ENCODE measurements at places on chromosomes 3 and 15.

DNA sequence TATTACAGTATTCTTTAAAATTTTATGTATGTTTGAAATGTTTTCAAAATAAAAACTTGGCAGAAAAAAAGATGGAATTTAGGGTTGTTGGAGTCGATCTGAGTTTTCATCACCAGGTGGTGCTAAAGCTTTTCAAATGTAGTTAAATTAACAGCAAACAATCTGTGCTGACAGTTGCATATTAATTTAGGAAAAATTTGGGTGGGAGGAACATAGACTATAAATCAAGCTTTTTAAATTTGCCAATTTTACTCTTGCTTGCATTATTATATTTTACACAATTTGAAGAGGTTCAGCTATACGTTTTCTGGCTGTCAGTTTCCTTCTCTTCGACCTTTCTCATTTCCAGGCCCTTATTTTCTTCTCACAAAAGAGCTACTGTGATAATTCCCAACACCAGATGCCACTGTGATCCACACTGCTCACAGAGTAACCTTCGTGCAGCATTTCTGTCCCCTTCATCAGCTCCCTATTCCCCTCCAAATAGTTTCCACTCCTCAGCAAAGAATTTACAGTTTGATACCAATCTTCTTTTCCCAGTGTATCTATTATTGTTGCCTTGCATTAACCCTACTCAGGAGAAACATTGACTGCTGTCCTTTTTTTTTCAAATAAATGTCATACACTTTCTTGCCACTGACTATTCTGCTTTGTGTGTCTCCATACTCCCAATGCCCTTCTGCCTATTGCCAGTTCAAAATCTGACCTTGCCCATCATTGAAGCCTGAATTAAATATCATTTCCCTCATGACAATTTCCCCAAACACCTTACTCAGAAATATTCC lies 53.4 kb upstream of the EIF5A2 start:
- DNase-seq = peak; percentile 50

DNA sequence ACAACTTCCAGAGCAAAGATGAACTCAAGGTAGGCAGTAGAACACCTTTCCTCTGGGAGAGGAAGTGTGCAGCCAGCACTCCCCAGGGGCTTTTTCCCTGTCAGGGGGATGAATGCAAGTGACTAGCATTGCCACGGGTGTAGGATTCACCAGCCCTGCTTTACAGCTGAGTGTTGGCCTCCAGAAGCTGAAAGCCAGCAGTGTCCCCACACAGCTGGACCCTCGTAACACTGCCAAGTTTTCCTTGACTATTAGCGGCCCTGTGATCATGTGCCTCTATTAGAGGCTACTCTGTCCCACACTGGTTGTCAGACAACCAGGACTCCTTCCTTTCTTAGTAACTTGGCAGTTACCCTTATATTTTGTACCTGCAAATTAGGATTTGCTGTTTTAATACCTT lies 104.9 kb upstream of the MANF start:
- no peak for DNase-seq

GRCh38 chr3:156975721-156976120 lies 149.6 kb downstream of the LEKR1 start:
- no peak for DNase-seq

DNA sequence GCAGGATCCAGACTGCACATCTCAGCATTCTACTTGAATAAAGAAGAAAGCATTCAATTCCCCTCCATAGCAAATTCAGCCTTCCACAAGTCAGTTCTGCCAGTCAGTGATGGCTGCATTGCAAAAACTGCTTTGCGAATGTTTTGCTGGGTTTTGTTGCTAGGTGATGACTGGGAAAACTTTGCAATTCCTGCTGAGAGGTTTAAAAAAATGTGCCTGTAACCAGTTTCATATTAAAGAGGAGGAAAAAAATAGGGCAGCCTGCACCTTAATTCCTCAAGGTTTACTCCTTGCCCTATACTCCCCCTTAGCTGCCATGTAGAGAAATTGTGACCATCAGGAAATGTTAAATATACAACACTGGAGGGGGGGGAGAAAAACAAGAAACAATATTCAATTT lies 225.6 kb upstream of the ATP11B start:
- no peak for DNase-seq

DNA sequence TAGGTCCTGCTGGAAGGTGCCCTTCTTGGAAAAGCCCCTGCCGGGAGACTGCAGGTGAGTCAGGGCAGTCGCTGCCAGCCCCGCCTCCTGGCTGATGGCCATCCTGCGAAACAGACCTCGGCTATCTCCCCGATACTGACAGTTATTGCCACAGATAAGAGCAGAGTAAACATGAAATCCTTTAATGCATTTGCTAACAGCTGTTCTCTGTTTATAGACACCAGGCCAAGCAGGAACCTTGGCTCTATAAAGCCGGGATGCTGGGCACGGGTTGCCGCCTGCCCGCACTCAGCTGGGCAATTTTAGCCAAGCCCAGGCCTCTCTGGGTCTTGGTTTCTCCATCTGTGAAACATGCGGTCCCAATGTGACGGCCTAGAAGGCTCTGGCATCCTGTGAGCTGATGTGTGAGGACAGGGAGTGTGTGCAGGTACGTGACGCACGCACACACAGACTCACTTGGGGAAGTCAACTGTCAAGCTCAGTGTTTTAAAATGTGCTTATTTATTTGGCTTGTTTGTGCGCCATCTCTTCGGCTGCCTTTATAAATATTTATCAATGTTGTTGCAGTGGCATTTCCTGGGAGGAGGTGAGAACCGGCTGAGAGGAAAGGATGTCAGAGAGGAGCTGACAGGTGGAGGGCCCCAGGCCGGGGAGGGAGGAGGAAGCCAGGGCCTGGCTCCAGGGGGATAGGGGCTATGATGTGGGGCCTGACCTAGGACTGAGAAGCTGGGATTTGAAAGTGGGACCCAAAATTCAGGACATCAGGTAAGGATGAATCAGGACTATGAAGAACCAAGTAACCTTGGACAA lies 50.8 kb upstream of the PRR23E start:
- no peak for DNase-seq

DNA sequence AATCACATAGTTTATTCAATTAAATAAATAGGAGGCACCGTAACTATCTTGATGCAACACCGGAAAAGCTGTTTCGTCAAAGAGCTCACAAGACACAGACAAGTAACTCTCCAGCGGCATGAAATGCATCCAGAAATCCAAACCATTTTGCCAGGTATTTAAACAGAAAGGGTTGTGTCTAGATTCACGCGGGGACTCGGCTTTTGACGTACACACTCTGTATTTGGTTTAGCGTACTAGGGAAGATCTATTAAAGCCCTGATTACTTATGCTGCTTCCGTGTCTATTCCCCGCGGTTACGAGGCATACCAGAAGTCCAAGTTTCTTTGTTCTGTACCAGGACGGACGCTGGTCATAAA lies 718 bp downstream of the BNIP2 start:
- DNase-seq = no peak

DNA sequence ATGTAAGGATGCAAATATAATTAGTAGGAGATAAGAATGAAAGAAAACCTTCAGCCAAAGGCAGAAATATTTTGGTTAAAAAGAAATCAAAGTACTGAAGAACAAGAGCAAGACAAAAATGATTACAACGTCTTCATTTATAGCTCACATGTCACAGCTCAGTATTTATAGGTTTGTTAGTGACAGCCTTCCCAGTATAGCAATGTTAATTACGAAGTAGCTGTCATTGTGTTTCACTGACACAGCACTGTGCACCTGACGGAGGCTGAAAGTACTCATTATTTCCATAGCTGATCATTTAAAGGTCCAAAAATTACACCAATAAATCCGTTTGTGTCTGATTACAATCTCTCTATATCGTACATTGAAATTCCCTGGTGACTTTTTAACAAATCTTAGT lies 561 bp upstream of the OSTN start:
- no peak for DNase-seq

DNA sequence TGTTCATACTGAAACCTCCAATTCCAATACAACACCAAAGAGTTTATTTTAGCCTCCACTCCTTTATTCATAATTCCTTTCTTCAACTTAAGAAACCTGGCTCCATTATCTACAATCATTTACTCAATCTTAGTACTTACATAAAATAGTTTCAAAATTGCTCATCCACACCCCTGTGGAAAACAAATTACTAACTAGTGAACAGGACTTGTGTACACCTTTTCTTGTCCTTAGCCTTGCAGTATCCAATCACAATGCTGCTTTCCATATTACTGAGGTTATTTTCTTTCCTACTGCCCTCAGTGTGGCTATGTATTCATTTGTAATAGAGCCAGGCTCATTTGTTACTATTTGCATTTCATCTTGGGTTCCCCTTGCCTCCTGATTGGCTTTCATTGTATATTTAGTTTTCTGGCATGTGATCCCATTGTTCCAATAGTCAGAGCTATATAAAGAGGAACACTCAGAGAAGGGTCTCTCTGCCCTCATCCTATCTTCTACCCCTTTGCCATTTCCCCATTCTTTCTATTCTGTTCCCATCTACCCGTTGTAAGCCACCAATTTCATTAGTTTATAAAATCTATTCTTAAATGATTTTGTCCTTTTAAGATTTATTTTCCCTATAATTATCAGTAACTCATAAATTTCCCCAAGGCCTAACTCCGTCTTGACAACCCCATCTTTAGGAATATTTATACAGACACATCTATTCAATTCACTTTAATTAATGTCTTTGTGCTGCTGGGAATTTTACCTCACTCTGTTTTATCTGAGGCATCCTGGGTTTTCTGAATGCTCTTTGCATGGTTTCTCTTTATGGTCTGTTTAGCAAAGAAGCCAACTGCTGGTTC lies 67.9 kb upstream of the RBP1 start:
- DNase-seq = no peak

DNA sequence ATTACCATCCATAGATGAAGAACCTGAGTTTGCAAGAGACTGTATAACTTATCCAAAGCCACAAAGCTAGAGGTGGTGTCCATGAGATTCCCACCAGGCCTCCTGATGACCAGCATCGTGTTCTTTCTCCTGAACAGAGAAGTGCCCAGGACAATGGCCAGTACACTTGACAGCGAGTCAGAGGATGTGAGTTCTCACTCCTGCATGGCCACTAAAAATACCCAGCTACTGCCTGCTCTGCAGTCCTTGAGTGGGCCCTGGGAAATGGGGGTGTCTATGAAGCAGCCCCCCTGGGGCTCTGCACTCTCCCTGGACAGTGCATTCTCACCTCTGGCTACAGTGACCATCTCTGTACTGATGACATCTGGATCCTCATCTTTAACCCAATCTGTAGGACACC lies 201.2 kb downstream of the RPLP1 start:
- DNase-seq = no peak

- DNase-seq = no peak
These were observed 34.7 kb downstream of the SCG5 start for GRCh38 chr15:32676169-32676568.

- DNase-seq = no peak
These were observed 81.1 kb upstream of the ZNF280D start for GRCh38 chr15:56814429-56814828.

DNA sequence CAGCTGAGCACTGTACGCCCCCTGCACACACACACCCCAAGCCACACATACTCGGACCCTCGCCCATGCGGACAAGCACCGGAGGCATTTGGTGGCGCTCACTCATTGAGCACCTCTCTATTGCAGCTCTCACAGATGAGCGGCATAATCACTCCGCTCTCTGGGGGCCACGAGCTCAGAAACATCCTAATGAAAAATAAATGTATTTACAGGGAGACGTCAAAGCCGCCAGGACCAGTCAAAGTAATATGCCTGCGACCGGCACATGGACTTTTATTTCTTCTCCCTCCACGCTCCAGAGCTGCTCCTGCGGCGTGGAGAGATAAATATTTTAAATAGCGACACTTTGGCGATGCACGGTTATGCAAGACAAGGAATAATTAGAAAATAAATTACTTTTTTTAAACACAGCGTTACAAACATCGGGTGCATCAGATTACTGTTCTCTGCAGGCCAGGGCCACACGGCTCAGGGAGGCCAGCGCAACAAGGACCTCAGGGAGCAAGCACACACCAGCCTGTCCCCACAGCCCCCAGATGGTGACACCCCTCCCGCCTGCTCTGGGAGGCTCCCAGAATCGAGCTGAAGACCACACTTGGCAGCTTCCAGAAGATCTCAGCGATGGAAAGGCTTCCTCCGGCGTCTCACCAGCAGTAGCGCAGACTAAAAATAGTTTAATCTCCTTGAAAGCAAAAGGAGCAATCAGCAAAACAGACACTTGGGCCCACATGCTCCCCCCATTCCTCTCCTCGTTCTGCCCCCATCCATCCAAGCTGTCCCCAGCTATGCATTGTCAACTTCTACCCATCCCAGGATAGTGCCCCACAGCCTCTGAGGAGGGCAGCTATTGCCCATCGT lies 48.0 kb downstream of the CACNA2D2 start:
- no peak for DNase-seq

GRCh38 chr3:192980632-192981031 lies 63.0 kb upstream of the MB21D2 start:
- DNase-seq = no peak

DNA sequence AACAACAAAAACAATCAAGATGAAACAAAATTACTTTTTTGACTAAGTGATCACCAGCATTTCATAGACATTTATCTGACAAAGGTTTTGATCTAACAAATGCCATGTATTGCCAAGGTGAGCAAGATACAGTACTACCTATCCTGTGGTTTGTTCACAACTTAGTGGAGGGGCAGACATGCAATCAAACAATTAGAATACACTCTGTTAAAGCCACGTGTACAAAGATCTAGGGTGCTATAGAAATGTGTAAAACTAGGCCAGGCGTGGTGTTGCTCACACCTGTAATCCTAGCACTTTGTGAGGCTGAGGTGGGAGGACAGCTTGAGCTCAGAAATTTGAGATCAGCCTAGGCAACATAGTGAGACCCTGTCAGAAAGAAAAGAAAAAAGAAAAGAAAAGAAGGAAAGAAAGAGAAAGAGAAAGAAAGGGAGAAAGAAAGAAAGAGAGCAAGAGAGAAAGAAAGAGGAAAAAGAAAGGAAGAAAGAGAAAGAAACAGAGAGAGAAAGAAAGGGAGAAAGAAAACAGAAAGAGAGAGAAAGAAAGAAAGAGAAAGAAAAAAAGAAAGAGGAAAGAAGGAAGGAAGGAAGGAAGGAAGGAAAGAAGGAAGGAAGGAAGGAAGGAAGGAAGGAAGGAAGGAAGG lies 1.4 kb upstream of the TRIM69 start:
- DNase-seq = no peak

DNA sequence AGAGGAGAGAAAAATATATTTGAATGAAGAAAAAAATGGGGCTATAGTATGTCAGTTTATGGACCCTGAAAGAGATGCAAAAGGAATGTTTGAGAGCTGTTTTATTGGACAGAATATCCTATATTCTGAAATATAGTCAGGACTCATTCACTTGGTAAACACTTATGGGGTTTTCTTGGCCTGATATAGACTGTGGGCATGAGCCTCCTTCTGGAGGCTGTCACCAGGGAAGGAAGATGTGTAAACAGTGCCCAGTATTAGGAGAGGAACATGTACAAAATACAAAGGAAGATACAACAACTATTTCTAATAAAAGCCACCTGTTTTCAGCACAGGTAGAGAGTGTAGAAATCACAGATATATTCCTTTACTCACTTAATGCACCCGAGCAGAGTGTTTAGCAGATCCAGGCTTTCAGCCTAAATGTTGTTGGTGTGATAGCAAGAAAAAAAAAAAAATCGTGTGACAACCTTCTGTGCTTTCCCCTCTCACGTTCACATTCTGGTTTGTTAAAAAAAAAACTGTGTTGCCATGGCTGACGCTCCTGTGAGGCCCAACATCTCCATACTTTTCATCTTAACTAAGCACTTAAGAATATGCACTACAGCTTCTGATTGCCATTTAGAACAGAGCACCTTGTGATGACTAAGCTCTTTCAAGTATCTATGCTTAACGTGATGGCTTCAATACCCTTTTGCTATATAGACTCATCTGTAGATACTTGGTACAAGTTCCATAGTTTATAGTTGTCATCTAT lies 134.1 kb downstream of the MBNL1 start:
- DNase-seq = no peak
